ENCODE measurements at places on chromosomes 5 and 9.

DNA sequence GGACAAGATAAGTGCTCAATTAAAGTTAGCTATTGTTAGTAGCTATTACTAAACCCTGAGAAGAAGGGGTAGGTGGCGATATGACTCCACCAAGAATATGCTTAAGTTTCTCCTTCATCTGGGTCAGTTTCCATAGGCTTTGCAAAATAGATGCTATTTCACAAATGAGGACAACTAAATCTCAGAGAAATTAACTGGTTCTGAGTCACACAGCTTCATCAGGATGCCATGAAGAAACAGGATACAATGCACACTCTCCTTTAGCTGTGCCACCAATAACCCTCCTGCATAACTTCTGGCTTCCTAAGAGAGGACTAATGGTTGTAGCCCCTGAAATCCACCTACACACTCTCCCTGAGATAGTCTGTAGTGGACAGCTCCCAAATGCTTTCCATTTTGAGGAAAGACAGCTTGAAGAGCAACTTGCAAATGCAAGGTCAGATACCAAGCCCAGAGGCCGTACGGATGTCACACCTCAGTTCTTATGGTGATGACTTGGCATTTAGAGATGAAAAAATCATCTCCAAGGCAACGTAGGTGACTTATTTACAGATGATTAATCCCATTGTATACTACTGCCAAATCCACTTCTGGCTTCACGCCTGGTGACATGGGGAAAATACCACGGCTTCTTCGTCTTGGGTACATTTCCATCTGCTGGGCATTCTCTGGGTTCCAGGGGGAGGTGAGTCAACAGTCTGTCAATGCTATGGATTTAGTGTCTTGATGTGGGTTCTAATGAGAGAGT lies 251.4 kb upstream of the IL12B start:
- peak; percentile 81 for DNase-seq

DNA sequence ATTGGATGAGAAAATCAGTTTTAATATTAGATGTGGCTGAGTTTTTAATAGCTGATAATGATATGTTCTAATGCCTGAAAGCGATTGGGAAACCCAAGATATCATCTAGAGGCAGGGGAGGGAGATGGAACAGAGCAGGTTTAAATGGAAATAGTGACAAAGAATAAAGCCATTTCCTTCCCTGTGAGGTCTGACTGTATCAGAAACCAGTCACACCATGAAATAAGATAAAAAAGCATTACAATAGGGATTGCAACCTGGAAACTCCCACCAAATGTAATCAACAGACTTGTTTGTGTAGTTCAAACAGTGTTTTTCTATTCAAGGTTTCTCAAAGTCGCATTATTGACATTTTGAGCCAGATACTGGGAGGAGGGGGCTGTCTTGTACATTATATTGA lies 110.1 kb upstream of the SMIM23 start:
- DNase-seq, result no peak

GRCh38 chr5:40491644-40492043 lies 188.1 kb upstream of the PTGER4 start:
- DNase-seq, result no peak

GRCh38 chr9:129166623-129167557 lies 11.2 kb downstream of the IER5L start:
- peak; percentile 86 for DNase-seq

GRCh38 chr9:107733523-107733894 lies 243.9 kb upstream of the KLF4 start:
- no peak for DNase-seq

DNA sequence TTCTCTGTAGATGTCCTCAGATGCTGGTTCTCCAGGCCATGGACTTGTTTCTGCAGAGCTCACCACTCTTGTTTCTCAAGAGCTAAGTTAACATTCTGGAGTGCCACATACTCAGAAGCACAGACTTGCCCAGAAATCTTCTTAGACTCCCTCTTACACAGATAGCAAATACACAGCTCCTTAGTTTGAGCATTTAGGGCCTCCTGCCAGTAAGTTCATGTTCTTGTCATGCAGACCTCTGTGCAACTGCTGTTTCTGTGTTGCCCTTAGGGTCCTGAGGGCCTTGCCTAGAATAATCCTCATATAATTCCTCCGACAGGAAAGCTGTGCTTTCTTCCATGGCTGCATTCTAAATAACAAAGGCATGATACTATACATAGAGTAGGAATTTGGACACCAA lies 1.3 kb upstream of the PTPDC1 start:
- no peak for DNase-seq

- DNase-seq, result no peak
Observed at GRCh38 chr9:23766613-23767012, 59.4 kb downstream of the ELAVL2 start.

GRCh38 chr9:136629879-136630661 lies 32.6 kb upstream of the EGFL7 start:
- DNase-seq, result peak; percentile 80

- DNase-seq, result no peak
Observed at GRCh38 chr5:159779481-159779880, 136.8 kb upstream of the ADRA1B start.

DNA sequence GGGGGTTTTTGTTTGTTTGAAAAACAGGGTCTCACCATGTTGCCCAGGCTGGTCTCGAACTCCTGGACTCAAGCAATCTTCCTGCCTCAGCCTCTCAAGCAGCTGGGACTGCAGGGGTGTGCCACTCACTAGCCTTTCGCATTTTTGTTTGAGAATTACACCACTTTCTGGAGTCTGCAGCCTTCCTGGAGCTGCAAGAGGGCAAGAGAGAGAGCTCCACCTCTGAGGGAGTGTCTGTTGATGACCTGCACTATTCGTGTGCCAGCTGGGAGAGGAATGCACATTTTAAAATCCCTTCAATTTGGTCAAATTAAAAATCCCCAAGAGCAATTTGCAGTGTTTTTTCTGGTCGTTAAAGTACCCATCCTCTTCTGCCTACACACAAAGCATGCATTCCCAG lies 5.0 kb upstream of the CKMT2 start:
- no peak for DNase-seq

- no peak for DNase-seq
Observed at GRCh38 chr5:163885117-163885516, 379.7 kb downstream of the MAT2B start.

GRCh38 chr9:127937056-127937387 lies 632 bp downstream of the DPM2 start:
- no peak for DNase-seq

DNA sequence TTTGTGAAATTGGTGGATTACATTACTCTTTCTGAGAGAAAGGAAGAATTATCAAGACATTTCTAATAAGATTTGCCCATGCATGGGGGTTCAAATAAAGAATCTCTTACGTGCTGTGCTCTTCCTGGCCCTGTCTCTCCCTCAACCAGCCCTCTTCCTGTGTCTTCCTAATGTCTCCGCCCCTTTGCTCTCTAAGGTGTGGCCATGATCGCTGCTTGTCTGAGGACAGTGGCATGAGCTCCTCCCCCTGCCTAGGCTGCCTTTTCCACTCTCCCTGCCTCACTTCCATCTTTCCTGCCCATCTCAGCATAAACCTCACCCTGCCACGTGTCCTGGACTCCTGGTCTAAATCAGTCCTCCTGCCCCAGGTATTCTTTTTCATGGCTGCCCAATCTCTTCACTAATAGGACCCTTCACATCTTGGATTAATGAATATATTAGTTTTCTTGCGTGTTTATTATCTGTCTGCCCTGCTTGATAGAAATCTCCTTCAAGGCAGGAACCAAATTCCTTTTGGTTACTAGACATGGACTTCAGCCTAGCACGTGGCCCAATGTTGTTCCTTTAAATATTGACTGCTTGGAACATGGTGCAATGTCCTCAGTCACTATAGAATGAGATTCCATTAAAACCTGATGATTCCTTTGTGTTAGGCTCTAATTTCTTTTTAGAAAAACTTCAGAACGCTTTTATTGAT lies 122.3 kb downstream of the MTRR start:
- peak; percentile 73 for DNase-seq
